ENCODE measurements at places on chromosomes 2 and 18. TPM values are rescaled to one million over a fixed set of nuclear protein-coding genes. Genes with fewer than 3 reads are reported as not detected.

DNA sequence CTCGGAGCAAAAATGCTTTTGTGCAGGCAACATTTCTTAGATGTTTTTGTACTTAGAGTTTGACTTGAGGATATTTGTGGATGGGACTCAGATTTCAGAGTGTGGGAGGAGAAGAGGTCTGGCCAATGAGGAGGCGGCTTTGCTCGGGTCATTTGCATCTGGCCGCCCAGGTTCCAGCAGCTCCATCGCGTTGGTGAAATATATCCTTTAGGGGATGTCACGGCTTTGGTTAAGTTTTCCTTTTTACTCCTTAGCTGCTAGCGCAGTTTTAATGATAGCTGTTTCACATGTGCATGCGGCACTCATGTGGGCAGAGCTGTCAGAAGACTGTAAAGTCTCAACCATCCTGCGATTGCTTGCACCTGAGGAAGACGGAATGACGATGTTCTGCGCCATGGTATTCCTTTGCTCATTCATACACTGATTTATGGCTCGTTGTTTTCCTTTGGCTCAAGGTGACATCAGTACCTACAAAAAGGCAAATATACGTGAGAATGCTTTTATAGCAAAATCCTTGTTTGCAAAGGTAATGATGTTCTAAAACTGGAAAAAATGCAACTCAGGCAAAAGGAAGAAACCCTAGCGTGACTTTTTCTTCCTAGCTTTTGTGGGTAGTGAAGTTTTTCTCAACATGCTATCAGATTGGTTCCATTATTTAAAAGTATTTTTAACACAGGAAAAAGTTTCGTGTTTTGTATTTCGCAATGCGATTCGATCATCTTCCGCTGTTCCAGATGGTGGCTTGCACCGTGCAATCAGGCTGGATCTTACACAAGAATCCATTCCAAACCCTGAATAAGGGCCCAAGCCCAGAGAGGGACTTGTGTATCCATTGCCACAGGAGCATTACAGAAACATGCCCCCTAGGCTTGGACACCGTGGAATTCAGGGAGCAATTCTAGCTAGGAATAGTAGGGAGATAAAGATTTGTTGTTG, 70.5 kb upstream of the ZNF516 start:
- peak; percentile 37 for DNase-seq

GRCh38 chr2:42755191-42755880, 8.6 kb downstream of the OXER1 start:
- no peak for DNase-seq

- DNase-seq, result no peak
Measured at GRCh38 chr2:71336802-71337201, 5.2 kb downstream of the ZNF638 start.

- DNase-seq, result no peak
Measured at GRCh38 chr2:144745424-144745823, 225.5 kb upstream of the ZEB2 start.

DNA sequence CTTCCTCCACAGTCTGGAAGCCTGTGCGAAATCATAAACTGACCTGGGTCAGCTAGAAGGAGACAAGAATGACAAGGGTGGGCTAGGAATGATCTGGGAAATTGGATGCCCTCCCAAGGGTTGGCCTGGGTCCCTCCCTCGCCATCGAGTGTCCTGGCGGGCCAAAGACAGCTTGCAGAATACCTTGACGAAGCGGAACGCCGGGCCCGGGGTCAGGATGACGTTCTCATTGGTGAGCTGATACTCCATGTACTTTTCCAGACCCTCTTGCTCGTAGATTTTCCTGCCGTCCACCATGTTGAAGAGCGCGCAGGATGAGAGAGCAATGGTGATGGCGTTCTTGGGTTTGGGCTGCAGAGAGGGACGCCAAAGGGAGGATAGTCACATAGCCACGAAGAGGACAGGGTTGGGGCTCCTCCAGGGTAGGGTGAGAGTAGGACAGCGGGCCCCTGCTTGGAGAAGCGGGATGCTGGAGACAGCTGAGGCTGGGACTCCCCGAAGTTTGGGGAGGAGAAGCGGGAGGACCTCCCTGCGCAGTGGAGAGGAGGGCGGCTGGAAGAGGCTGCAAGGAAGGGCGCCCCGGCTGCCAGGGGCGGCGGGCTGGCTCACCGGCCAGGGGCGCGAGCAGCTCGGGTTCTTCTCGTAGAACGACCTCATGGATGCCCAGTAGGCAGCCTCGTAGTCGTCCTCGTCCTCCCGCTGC, 5.3 kb downstream of the NT5C1B start:
- no peak for DNase-seq

- DNase-seq, result no peak
Measured at GRCh38 chr2:187228986-187229385, 219.1 kb downstream of the CALCRL start.

- no peak for DNase-seq
Measured at GRCh38 chr2:241489088-241489487, 19.3 kb downstream of the STK25 start.

Gene C2orf15
- total RNA-seq, result 0.28 TPM

Gene NYAP2
- not detected for total RNA-seq

DNA sequence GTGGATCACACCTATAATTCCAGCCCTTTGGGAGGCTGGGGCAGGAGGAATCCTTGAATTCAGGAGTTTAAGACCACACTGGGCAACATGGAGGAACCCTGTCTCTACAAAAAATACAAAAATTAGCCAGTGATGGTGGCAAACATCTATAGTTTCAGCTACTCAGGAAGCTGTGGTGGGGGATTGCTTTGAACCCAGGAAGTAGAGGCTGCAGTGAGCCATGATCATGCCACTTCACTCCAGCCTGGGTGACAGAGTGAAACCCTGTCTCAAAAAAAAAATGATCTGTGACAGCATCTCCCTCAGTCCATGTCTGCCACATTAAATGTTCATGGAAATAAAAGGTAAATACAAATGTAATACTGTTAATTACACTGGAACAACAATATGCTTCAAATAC, 121.4 kb upstream of the COL5A2 start:
- DNase-seq, result no peak

GRCh38 chr2:110903548-110903947, 171.2 kb downstream of the ACOXL start:
- no peak for DNase-seq

- no peak for DNase-seq
Measured at GRCh38 chr18:7980656-7981055, 413.5 kb downstream of the PTPRM start.

Gene MBP
- 0.53 TPM for total RNA-seq

GRCh38 chr18:2948038-2948437, 64.9 kb downstream of the LPIN2 start:
- DNase-seq, result no peak

DNA sequence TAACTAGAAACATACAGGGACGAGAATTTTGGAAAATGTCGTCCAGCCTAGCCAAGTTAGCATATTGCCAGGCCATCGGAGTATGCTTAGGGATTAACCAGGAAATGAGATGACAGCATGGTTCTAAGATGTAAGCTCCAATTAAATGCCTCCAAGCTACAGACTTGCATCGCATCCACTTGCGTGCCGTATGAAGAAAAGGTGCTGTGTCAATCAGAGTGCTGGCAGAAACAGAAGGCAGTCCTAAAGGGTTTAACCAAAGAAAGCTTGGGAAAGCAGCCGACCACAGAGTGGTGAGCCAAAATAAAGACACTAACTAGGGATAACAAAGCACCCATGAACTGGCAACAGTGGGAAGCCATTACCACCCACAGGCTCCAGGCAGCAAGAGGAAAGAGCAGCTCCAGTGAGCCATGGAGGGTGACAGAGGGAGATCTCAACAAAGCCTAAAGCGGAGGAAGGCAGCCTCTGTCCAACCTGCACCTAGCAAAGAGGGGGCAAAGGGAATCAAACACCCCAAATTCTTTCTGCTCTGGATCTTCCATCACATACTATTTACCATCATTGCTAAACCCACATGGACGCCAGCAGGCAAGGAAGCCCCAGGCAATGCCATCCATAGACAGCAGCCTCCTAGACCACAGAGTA, 27.6 kb upstream of the SOCS6 start:
- no peak for DNase-seq
